MV-4-11 (cell line): ENCODE measurements at places on chromosomes 13 and 19.
A peak's percentile ranks its signal among the peaks of the same experiment; 100 is the strongest.

- DNase-seq: no peak
Measured at GRCh38 chr13:22287343-22287920, 616.6 kb downstream of the FGF9 start.

GRCh38 chr19:14035706-14036105 lies 4.1 kb downstream of the IL27RA start:
- DNase-seq: no peak

DNA sequence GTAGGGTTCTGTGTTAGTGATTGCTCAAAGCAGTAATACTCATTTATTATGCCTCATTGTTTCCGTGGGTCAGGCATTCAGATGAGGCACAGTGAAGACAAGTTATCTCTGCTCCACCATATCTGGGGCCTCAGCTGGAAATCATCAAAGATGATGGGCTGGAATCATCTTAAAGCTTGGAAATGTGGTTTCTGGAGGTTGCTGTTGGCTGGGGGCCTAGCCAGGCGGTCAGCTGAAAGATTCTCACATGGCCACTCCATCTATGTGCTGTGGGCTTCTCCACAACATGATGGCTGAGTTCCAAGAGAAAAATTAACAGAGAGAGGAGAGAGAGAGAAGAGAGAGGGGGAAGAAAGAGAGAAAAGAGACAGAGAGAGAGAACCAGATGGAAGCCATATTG lies 75.5 kb downstream of the OLFM4 start:
- no peak for DNase-seq

GRCh38 chr13:65387743-65388347 lies 1842.3 kb downstream of the PCDH9 start:
- no peak for DNase-seq

DNA sequence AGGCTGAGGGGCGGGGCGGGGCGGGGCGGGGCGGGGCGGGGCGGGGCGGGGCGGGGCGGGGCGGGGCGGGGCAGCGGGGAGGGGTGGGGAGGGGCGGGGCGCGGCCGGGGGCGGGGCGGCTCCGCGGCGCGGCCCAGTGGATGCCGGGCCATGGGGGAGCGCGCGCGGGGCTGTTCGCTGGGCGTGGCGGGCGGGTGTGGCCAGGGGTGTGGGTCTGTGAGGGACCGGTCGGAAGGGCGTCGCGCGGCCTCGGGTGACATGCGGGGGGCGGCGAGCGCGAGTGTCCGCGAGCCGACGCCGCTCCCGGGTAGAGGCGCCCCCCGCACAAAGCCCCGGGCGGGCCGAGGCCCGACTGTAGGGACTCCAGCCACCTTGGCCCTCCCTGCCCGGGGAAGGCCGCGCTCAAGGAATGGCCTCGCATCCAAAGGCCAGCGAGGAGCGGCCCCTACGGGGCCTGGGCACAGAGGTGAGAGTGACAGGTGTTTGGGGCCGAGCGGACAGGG lies at the start of gene ZFP28:
Gene ZFP28 (plus strand): TSS at position 188 of the 503 bp plus-strand sequence. CDS start 71 bp downstream, at position 259.
- DNase-seq: no peak

DNA sequence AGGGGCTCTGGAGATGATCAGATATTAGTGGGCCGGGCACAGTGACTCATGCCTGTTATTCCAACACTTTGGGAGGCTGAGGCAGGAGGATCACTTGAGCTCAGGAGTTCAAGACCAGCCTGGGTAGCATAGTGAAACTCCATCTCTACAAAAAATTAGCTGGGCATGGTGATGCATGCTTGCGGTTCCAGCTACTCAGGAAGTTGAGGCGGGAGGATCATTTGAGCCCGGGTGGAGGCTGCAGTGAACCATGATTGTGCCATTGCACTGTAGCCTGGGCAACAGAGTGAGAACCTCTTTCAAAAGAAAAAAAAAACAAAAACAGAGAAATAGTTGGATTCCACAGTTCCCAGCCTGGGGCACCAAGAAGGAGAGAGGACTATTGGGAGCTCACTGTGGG lies 17.9 kb upstream of the SHFL start:
- DNase-seq: peak; percentile 76

DNA sequence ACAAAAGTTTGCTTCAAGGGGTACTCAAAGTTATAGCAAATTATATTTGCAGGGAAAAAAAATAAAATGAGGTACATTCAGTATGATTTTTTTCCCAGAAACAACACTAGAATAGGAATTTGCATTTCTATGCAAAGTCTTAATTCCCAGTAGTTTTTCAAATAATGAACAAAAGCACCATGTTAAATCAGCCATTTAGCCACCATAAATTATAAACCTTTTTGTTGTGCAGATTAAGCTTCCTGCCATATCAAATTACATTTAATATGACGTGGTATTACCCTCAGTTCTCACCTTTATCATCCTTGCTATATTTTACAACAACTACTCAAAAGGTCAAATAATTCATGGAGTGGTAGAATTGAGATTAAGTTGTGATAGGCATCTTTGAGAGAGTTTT lies 136.6 kb upstream of the FRY start:
- DNase-seq: no peak

DNA sequence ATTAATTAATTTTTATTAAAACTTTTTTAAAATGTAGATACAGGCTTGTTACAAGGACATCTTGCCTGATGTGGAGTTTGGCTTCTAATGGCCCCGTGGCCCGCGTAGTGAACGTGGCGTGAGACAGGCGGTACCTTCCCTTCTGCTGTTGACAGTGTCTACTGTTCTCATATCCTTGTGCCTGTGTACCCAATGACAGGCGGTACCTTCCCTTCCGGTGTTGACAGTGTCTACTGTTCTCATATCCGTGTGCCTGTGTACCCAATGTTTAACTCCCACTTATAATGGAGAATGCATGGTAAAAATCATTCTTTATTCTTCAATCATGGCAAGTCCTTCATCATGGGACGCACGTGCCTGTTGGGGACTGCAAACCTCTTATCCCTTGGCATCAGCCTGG lies 79.1 kb upstream of the ZNF835 start:
- DNase-seq: no peak

- no peak for DNase-seq
Measured at GRCh38 chr13:60090574-60090973, 73.2 kb downstream of the DIAPH3 start.

DNA sequence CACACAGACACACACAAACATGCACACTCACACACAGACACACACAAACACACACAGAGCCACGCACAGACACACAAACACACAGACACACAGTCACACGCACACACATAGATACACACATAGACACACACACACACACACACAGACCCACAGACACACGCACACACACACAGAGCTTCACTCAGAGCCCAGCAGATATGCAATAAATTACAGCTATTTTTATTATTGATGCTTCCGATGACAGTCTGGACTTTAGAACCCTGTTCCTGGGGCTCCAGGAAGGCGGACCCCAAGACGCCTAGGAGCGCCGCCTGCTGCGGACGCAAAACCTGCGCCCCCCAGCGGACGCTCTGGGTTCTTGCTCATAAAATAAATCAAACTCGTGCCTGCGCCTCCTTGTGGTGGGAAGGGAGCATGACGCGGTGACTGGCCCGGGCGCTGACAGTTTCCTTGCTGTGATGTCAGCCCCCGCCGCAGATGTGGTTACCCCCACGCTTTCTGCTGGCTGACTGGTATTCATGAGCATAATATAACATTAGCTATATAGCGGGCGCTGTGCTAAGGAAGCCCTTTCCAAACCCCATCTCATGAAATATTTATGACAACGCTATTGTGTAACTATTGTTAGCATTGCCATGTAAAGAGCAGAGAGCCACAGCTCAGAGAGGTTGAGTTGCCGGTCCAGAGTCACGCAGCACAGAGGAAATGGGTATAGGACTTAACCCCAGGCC lies 64.4 kb upstream of the TM9SF2 start:
- peak; percentile 98 for DNase-seq

DNA sequence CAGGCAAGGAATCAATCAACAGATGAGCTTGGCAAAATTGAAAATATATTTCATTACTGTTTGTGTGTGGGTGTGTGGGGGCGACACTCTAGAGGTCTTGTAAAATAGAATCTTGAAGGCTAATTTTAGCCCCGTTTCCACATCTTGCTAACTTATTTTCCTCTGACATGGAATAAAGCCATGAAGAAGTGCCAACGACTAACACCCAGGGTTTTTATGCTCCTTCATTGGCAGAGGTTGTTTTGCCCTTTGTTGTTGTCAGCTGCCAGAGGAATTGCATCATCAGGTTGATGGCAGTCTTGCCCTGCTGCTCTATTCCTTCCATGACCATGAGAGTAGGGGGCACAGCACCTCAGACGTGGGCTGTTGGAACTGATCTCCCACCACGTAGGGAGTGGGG lies 30.6 kb upstream of the FAM216B start:
- DNase-seq: no peak

- DNase-seq: no peak
Measured at GRCh38 chr13:27808851-27809550, 16.7 kb downstream of the GSX1 start.

GRCh38 chr19:49892716-49893115 lies 4.0 kb downstream of the IL4I1 start:
- DNase-seq: no peak
